ACHN (cell line): ENCODE measurements at places on chromosomes 7 and 10.

DNA sequence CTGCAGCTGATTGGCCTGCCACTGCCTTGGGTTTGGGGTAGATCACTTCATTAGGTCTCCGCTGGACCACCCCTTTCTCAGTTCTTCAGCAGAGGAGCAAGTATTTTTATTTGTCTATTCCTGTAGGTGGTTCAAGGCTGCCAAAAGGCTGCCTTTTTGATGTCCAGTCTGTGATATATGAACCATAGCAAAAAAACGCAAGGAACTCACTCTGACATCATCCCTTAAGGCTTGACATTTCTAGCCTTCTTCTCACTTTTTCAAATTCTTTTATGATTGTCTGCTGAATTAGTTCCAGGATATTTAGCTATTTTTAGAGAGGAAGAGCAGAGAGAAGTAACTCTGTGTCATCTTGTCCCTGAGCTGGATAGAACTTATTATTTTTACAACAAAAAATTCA is 269.2 kb downstream of the BAMBI start:
- no peak for DNase-seq

DNA sequence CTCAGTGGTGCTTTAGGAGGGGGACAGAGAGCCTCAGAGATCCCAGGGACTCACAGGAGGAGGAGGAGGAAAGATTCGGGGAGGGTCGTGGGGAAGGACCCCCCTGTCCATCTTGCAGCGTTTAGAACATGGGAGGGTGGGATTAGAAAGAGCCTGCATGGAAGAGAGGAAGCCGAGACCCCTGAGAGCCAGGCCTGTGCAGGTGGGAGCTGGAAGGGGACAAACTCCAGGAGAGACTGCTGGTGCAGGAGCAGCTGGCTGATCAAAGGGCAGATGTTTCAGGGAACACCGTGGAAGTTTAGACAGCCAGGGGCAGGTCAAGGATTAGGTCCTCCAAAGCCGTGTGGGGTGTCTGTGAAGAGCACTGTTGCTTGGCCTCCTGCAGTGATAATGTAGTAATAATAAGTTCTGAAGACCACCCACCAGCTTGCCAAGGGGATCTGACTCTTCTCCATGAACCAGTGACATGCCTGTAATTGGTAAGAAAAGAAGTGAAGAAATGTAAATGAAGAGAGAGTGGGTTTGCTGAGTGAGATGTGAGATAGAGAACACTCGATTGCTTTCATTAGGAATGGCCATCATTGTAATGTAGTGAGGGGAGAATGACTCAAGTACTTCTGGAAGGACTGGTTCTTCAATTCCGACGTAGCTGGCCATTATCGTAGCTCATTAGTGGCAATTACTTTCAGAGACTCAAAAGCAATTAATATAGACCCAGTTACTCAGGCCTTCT is 425.6 kb downstream of the PAXIP1 start:
- no peak for DNase-seq

DNA sequence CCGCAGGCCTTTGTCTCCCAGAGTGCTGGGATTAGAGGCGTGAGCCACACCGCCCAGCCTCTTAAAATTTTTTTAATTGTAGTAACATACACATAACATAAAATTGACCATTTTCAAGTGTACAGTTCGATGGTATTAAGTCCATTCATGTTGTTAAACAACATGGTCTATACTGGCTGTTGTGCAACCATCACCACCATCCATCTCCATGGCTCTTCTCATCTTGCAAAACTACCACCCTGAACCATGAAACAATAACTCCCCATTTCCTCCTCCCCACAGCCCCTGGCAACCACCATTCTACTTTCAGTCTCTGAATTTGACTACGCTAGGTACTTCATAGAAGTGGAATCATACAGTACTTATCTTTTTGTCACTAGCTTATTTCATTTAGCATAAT is 7.9 kb upstream of the ZFYVE27 start:
- no peak for DNase-seq

DNA sequence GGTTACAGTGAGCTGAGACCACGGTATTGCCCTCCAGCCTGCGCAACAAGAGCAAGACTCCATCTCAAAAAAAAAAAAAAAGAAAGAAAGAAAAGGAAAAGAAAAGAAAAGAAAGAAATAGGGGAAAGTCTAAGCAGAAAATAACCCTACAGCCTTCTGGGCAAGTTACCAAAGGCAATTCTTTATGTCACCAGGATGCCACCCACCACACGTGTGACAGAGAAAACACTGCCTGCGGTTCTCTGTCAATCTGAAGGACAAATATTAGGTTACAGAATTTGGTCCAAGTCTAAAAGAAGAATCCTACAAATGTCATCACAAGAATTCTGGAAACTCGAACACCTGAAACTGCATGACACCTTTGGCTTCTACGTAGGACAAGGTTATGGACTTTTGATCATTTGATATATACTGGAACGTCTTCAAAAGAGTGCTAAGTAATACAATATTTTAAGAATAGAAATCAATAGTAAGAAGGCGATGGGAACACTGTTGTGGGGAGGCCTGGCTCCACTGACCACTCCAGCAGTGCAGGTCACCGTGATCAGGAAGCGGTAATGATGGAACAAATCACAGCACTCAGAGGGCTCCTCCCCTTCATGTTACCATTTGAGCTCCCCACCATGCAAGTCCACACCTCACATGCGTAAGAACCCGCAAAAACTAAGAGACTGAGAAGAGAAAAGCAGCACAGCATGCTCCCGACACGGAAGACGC is 75.8 kb downstream of the MAD1L1 start:
- DNase-seq, result no peak

DNA sequence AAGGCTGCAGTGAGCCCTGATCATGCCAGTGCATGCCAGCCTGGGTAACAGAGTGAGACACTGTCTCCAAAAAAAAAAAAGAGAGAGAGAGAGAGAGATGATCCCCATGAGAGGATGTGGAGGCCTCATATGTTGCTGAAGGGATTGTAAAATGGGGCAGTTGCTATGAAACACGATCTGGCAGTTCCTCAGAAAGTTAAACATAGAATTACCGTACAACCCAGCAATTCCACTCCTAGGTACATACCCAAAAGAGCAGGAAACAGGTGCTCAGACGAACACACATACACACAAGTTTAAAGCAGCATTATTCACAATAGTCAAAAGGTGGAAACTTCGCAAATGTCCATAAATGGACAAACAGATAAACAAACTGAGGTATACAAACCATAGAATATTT is 27.4 kb upstream of the CYTH3 start:
- no peak for DNase-seq

GRCh38 chr7:134813663-134814396 is 34.4 kb downstream of the CALD1 start:
- DNase-seq, result no peak

- no peak for DNase-seq
These were observed 201.2 kb downstream of the DIP2C start for GRCh38 chr10:488081-488932.

GRCh38 chr7:106016331-106016730 is 53.3 kb downstream of the CDHR3 start:
- DNase-seq, result no peak

GRCh38 chr7:157418204-157419034 is 81.6 kb downstream of the DNAJB6 start:
- no peak for DNase-seq

GRCh38 chr7:28806841-28807240 is 151.3 kb downstream of the TRIL start:
- DNase-seq, result no peak

GRCh38 chr7:264541-265191 is 25.3 kb upstream of the FOXL3 start:
- DNase-seq, result no peak

GRCh38 chr7:23022851-23023250 is 8.9 kb upstream of the HYCC1 start:
- no peak for DNase-seq

DNA sequence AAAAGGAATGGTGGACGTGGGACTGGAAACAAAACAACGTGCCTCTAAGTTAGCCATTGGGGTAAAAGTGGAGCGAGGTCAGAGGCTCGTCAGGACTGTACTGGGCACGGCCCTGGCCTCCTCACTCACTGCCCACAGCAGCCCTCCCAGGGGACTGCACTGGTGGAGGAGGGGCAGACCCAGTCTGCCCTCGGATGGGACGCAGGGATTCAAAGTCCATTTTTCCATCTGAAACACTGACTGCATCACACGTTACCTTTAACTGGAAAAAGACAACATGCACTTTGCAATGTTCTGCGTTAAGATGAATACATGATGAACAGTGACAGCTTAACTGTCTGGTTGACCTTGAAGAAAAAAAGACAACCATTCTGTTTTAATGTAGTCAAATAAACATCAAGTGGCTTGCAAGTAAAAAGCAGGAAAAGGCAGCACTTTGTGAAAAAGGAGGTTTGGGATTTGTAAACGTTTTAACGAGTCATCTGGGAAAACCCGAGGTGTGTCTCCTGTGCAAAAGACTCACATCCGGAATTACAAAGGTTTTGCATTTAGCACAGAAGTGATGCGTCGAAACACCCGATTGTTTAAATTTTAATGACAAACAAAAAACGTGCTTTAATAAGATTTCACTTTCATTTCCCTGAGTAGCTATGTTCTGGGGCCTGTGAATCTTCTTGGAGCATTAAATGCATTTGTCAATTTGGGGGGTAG is 18.8 kb downstream of the KLF6 start:
- DNase-seq, result peak; percentile 18

DNA sequence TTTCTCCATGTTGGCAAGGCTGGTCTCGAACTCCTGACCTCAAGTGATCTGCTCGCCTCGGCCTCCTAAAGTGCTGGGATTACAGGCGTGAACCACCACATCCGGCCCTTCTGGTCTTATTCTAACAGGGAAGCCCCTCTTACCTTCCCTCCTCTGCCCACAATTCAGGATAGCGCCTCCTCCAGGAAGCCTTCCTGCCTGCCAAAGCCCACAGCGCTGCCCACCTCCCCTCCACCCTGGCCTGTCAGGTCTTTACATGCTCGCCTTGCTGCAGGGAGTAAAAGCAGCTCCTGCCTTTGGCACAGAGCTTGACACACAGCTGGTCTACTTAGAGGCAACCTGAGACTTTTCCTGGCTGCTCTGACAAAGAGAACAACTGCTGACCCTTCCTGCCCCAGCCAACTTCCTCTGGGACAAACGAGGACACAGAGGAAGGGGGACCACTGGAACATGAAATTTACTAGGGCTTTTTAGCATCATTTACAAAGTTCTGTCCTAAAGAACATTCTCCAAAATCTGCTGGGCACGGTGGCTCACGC is 13.2 kb downstream of the MLXIPL start:
- DNase-seq, result no peak

- peak; percentile 70 for DNase-seq
These were observed 54.6 kb downstream of the CPVL start for GRCh38 chr7:29091715-29092114.

GRCh38 chr10:33716501-33717267 is 382.2 kb upstream of the NRP1 start:
- no peak for DNase-seq

DNA sequence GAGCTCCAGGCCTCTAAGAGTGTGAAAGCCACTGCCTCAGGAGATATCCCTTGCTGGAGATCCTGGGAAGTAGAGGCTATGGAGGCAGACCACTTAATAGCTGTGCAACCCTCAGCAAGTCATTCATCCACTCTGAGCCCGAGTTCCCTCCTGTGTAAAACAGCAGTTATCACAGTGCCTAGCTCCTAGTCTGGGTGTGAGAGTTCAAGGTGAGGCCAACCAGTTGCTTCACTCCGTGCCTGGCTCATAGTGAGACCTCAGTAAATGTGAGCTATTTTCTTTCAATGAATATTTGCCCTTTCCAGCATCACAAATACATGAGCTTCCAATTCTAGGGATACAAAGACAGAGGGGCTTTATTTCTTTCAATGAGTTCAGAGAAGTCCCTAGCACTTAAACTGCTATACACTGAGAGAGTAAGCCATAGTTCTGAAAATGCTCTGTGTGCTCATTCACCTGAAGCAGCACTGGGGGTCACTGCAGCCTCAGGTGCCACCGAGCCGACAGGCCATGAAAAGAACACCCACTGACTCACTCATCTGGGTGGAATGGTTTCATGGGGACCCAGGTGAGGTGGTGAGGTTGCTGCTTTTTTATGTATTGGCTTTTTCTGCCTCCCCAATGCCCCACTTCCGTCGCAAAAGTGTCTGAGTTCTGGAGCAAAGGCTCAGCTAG is 259.8 kb downstream of the KCNMA1 start:
- DNase-seq, result no peak

GRCh38 chr7:154795014-154795413 is 207.9 kb downstream of the PAXIP1 start:
- DNase-seq, result no peak

- DNase-seq, result peak; percentile 29
These were observed 442.9 kb downstream of the AUTS2 start for GRCh38 chr7:70040970-70041766.

DNA sequence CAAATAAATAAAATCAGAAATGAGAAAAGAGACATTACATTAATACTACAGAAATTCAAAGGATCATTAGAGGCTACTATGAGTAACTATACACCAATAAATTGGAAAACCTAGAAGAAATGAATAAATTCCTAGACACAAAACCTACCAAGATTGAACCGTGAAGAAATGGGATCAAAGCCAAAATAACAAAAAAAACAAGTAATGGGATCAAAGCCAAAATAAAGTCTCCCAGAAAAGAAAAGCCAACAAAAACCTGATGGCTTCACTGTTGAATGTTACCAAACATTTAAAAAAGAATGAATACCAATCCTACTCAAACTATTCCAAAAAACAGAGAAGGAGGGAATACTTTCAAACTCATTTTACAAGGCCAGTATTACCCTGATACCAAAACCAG is 20.0 kb downstream of the GSDME start:
- no peak for DNase-seq

DNA sequence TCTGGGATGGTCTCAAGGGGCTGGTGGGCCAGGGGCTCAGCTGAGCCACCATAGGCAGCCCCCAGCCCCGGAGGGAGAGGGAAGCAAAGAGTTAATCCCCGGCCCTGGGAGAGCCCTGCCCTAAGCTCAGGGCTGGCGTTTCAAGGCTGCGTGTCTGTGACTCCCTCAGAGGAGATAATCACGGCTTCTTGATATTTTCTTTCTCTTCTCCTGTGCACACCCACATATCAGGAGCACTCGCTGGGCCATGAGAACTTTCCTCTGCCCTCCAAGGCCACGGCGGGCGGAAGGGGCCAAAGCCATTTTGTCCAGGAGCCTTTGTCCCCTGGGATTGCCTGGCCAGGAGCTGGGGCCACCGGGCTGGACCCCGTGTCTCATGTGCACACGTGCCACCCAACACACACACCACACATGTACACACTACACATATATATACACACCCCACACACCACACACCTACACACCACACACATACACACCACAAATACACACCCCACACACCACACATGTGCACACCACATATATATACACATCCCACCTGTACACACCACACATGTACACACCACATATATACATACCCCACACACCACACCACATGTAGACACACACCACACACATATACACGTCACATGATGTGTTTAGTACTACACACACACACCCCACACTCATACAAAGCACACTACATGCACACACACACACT is 16.9 kb downstream of the VENTX start:
- DNase-seq, result no peak
